ENCODE measurements at places on chromosomes 7 and 10. TPM values are rescaled to one million over a fixed set of nuclear protein-coding genes. Genes with fewer than 3 reads are reported as not detected.

DNA sequence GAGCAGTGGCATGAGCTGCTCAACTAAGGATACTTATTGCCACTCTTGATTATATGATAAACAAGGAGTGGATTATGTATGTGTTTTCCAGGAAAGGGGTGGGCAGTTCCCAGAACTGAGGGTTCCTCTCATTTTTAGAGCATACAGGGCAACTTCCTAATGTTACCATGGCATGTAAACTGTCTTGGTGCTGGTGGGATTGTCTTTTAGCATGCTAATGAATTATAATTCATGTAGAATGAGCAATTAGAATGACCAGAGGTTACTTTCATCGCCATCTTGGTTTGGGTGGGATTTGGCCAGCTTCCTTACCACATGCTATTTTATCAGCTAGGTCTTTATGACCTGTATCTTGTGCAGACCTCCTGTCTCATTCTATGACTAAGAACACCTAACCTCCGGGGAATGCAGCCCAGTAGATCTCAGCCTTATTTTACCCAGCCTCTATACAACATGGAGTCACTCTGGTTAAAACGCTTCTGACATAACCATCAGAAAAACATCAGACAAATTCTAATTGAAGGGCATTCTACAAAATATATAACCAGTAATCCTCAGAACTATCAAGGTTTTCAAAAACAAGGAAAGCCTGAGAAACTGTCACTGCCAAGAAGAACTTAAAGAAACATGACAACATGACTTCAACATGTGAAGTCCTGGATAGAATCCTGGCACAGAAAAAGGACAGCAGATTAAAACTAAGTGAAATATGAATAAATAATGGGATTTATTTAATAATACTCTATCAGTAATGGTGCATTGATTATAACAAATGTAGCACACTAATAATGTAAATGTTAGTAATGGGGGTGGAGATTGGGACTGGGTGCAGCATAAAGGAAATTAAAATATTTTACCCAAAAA, 365.0 kb downstream of the SEMA3D start:
- no peak for DNase-seq

DNA sequence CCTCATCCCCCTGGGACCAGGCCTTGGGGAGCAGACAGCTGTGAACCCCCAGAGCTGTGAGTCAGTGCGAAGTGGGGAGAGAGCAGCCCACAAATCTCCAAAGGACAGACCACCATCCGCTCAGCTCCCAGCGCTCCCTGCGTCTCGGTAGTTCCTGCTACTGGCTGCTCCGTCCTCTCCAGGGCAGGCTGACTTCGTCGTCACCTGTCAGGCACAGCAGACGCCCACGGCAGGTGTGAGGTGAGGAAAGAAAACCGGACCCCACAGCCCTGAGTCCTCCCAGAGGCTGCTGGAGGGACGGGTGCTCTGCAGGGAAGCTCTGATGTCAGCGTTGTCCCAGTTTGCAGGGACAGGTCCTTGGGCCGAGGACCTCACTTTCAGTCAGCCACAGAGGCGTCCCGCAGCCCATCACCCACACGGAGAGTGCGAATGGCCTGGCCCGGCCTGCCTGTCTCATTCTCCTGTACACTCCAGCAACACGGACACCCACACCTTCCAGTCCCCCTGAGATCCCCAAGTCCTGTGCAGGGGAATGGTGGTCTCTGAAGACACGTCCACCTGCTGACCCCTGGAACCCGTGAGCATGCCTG, 95.2 kb downstream of the DNAJB6 start:
- no peak for DNase-seq

DNA sequence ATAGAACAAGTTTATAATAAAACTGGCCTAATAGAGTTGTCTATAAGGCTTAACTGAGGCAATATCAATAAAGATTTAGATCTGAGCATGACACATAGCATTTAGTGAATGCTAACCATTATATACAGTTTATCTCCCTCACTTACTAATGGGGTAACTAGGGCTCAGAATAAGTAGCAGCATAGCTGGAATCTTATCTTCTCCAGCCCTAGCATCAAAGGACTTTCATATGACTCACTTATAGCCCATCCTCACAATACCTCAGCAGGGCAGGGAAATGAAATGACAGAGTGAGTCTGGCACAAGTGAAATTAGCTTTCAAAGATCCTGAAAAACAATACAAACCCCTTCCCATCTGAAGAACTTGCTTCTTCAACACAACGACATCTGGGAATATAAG, 362.9 kb downstream of the KIF20B start:
- no peak for DNase-seq

DNA sequence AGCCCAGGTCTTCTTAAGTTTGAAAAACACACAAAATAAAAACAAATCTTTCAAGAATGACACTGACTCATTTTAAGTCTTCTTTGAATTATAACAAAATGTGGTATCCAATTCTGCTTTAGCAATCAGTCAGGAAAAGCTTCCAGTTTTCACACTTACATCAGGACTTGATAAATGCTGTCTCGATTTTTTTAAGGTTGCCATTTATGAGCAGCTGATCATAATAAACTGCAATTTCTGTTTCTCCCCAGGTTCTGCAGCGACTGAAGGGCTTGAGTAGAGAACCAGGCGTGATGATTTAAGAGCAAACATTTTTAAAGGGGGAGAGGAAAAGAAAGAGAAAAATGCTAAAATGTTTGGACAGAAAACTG, 71.1 kb downstream of the FAM107B start:
- no peak for DNase-seq

DNA sequence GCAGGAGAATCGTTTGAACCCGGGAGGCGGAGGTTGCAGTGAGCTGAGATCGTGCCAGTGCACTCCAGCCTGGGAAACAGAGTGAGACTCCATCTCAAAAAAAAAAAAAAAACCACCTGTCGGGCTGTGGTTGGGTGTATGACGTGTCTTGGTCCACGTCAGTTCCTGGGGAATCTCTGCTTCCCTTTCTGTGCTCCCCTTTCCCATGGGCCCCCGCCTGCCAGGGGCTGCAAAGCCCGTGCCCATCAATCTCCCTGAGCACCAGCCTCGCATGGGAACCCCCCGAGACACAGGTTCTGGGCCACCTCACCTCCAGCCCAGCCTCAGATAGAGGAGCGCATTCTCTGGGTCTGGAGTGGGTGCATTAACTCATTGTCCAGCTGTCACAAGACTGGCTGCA, 2.3 kb upstream of the SH2B2 start:
- DNase-seq, result peak; percentile 38

DNA sequence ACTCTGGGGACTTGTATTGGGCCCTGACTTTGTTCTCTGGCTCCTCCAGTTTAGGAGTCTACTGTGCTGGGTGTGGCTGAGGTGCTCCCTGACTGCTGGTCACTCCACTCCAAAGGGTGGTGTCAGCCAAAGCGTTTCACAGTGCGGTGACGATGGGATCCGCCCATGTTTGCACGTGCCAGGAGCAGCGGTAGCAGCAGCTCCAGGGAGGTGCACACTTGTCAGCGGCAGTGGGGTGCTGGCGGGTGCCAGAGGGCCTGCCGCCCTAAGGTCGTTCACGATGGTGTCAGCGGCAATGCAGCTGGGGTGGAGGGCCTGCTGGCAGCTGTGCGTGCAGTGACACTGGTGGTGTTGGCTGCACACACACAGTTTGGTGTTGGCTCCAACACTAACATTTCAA, 268.5 kb upstream of the AKR1E2 start:
- DNase-seq, result no peak

- DNase-seq, result no peak
These were observed 26.1 kb downstream of the ST7 start for GRCh38 chr7:116979430-116979829.

- no peak for DNase-seq
These were observed 104.5 kb downstream of the GRID1 start for GRCh38 chr10:86261941-86262687.

DNA sequence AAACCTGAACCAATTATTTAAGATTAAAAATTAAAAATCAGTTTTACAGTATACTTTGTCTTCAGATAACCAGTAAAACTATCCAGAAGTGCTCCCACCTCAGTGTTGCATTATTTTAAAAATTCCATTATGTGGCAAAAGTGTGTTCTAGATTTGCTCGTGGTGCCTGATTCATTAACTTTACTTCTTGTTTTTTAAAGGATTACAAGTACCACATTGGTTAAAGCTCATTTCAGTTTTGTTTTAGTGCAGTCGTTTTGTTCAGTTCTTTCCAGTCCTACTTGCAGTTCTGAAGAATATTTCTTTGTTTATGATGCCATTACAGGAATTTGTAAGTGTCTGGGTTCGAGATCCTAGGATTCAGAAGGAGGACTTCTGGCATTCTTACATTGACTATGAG, 69.0 kb downstream of the SNX10 start:
- no peak for DNase-seq

DNA sequence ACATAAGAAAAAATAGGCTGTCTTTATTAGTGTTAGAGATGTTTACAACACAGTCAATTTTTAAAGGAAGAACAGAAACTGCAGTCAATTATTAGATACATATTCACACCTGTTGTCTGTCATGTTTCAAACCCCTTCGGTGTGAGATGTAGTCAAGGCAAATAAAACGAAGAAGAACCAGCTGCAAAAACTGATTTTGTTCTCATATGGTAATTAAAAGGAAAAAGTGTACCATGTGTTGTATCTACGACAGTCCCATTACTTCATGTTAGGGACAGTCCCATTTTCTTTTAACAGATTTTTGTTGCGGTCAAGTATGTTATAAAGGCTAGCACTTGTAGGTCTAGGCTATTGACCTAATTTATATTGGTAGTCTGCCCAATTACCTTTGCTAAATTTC, 149.4 kb downstream of the LRRN3 start:
- no peak for DNase-seq

DNA sequence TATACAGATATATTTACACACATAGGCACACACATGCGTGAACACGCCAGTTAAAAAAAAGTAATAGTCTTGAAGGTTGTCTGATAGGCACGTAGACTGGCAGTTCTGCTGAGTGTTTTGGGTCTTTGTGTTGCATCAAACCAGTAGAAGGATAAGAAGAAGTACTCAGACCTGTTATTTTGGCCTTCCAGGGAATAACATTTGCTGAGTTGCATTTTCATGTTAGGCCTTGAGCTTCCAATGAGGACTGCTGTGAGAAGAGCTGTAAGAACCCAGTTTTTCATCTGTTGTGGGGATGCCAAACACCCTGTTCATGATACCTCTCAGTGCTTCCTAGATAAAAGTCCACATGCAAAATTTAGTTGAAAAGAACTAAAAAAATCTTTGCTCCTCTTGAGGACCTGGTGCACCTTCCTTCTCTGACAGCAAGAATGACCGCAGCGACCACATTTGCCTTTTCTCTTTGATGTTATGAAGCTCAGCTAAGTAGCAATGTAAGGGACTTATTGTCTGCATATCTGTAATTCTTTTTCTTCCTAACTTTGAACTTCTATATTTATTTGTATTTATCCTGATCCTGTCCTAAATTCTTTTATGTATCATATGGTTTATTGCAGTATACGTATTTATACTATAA, 27.2 kb downstream of the HIPK2 start:
- no peak for DNase-seq

DNA sequence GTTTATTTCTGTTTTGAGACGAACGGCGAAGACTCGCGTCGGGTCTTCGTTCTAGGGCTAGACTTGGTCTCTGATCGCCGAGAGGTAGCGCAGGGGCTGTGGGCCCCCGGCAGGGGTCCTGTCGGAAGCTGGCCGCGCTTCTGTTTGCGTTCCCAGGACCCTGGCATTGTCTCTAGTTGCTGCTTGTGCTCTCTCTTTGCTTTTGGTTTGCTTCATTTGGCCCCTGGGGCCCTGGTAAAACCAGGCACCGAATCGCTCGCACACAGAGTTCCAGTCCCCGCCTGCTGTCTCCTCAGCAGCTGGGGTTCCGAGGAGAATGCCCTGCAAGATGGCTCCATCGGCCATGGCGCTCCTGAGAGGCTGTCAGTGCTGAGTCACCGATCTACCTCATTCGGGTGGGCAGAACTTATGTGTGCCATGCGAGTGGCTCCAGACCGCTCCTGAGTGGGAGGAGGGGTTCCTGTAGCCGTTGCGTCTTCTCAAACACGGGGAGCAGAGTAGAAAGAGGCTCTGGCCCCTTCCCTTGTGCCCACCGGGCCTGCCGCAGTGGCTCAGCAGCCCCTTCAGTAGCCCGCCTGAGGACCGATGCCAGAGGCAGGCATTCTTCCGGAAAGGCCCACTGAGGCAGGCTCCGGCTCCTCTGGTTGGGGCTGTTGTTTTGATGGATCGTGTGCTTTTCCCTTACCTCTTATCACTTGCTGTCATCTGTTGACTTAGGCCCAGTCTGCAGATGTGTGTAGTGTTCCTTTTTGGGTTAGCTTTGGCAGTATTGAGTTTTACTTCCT, 826 bp downstream of the CHPF2 start:
- no peak for DNase-seq

DNA sequence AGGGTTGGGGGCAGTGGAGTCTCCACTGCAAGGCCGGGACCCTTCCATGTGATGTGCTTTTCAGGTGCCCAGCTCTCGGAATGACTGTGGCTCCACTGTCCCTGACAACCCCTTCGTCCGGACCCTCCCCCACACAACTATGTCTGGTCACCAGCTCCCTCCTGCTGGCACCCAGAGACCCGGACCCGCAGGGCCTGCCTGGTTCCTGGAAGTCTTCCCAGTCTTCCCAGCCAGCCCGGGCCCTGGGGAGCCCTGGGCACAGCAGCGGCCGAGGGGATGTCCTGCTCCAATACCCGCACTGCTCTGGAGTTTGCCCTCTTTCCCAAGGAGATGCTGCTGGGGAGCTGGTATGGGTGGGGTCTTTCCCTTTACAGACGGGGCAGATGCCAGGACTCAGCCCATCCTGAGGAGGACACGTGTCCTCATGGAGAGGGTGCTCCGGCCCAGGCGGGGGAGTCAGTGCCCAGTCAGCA, 5.5 kb downstream of the ATP6V0E2 start:
- no peak for DNase-seq

DNA sequence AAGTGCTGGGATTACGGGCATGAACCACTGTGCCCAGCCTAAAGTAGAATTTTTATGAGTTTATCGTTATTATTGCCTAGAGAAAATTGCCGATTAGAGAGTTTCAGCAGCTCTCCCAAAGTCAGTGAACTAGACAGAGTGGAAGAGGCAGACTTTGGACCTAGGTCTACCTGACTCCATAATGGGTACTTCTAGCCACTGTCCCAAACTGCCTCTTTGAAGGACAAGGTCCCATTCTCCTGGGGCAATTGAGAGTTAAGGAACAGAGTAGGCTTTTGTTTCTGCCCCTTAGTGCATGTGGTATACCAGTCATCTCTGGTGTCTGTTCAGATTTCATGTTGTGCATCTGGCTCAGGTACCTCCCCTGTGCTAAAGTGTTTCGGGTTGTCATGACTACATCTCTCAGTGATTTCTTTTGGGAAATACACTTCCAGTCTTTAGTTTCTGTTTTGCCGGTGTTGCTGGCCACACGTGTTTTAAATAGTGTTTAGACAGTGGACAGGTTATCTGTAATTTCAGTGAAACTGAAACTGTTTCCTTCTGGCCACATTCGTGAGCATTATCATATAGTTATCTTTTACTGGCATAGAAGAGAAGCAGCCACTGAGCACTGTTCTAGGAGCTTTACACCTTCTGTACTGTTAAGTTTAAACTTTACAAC, 4.7 kb downstream of the TMEM236 start:
- DNase-seq, result no peak

GRCh38 chr10:42987121-42987541, 89.7 kb upstream of the RET start:
- DNase-seq, result no peak

Gene ZNF248
- total RNA-seq, result 9.2 TPM

Gene PDE1C
- total RNA-seq, result not detected

Gene SORCS1
- not detected for total RNA-seq

Gene EMX2
- not detected for total RNA-seq

Gene UBE3C
- total RNA-seq, result 65.3 TPM

Measured in activated B cell treated with CpG ODN at 0.5 μM for 24 hours (primary cell).